ENCODE measurements at places on chromosomes 12 and 14. TPM values are rescaled to one million over a fixed set of nuclear protein-coding genes. Genes with fewer than 3 reads are reported as not detected.

FAR2 gene
- total RNA-seq: 18.2 TPM

GRCh38 chr14:53386362-53386761 lies 233.2 kb upstream of the DDHD1 start:
- no peak for DNase-seq

DNA sequence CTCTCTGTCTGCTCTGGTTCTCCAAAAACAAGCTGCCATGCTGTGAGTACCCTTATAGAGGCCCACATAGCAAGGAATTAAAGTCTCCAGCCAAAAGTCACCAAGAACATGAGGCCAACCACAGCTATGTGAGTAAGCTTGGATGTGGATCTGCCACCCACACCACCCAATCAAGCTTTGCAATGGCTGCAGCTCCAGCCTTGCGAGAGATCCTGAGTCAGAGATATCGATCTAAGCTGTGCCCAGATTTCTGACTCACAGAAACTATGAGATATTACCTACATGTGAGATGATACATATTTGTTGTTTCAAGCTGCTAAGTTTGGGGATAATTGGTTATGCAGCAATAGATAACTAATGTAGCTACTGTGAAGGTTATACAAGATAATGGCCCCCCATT lies 15.5 kb upstream of the TMEM233 start:
- no peak for DNase-seq

- no peak for DNase-seq
Measured at GRCh38 chr12:116420227-116420880, 138.8 kb upstream of the MAP1LC3B2 start.

DNA sequence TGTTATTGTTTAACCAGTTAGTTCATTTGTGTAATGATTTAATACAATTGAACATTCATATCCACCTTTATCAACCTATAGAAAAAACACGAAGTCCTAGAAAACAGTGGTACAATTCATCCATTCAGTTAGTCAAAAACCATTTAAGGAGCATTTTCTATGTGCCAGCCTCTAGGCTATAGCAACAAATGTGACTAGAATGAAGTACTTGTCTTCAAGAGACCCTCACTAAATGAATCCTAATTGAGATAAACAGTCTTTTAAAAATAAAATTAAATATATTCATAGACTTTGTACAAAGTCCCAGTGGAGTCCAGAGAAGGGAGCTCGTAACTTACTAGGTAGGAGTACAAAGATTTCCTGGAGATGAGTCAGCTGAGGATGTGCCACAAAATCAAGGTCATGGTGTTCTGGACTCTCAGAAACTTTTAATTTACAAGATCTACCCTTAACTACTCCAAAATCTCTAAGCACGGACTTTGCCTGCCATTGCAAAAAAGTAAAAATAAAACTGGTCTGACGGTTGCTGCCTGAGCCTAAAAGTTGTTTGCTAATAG lies 430.7 kb upstream of the DCN start:
- DNase-seq: no peak

DNA sequence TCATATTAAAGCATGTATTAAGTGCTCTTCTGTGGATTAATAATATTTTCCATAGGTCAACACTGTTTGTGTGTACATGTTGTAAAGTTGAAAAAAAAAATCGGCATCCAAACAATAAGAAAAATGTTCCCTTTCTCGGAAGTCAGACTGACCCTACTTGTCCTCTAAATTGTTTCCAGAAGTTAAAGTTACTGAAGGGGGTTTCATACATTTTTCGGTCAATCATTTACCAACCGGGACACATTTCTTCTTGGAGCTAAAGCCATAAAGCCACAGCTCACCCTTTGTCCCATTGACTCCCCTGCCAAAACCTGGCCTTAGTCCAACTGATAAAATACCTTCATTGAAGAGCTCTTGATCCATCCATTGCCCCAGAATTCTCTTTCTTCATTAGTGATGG lies 230.0 kb downstream of the ANO2 start:
- DNase-seq: no peak

DNA sequence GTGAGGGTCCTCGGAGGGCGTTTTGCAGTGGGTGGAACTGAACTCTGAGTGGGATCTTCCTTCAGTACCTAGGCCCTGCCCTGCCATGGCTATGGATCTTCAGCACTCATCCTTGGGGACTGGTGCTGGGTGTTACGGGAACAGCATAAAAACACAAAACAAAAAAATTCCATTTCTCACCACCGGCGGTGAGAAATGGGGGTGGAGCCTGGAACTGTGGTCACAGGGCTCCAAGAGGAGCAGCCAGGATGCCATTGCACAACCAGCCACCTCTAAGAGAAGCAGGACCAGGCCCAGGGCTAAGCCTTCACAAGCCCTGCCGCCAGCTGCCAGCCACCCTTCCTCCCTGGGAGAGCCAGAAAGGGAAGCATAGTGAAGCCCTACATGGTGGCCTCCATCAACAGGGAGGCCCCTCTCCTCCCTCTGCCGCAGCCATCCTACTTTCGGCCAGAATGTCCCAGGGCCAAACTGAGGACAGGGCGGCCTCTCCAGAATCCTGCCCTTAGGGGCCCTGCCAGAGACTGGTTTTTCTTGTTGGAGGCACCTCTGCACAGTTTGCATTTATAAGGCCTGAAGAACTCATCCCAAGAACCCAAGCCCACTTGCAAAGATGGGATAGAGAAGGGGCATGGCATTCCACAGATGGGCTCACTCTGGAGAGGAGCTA lies 76.5 kb downstream of the VCPKMT start:
- DNase-seq: peak; percentile 84

DNA sequence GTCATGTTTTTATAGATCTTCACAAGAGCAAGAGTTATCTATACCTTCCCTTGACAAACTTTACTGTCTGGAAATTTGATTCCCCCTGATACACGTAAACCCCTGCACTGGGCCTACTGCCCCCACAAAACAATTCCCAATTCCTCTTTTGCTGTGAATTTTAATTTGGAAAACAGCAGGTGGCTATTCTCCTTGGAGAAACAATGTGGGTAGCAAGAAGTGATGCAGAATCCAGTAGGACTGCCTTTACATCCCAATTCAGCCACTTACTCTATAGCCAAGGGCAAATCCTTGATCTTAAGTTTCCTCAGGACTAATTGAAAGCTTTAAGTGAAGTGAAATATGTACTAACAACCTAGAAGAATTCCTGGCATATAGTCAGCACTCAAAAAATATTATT lies 129.3 kb downstream of the ACSS3 start:
- no peak for DNase-seq

DNA sequence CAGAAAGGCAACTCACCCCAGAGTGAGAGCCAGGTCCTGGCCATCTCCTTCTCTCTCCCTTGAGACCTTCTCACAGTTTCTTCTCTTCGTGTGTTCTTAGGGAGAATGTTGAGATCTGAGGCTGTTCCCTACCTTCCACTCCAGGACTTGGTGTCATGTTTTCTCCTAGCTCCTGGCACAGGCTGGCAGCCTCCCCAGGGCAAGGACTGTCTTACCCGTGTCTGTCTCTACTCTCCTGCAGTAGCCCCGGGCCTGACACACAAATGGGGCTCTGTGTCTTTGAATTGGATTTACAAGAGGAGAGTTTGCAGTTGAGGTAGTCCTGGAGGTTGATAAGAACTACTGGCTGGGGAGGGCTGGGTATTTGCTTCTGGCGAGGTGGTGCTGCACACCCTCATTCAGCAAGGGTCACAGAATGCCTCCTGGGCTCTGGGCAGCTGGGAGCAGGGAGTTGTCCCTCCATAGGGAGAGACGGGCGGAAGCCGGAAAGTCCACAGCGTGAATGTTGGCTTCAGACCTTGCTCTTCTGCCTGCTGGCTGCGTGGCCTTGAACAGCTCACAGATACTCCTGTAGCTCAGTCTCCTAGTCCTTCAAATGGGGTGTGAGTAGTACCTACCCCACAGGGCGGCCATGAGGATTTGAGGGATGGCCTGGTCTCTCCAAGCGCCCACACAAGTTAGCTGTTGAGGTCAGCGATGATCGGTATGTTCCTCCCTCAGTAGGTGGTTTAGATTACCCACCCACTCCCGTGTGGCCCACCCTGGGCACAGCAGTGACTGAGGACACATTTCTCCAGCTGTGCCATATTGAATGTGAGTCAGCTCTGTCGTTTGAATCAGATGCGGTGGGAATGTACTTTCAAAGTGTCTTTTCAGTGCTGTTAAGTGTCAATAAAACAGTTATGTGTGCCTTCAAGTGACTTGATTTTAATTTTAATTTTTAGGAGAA lies 10.2 kb downstream of the EP400 start:
- peak; percentile 42 for DNase-seq

Data from breast epithelium (tissue), 4 donors.